ENCODE measurements at places on chromosomes 7 and 10.

DNA sequence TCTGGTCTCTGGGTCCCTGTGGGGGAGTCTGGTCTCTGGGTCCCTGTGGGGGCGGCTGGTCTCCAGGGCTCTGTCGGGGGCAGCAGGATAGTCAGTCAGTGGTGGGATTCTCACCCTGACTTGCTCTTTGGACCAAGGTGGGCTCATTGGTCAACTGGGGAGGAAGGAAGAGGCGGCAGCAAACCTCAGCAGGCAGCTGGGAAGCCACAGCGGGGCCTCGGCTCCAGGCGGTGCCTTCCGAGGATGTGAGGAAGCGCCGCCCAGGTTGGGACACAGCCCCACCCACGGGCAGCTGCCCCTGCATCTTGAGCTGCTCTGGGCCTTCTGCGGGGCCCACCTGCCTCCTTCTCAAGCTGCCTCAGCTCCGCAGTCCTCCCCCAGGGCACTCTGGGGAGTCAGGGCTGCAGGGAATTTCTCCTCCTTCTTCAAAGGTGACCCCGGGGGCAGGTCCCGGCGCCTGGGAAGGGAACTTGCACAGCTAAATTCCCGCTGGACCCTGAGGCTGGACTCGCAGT, 20.4 kb upstream of the KNDC1 start:
- DNase-seq, result no peak

- DNase-seq, result no peak
These were observed 119.7 kb upstream of the FAM3C start for GRCh38 chr7:121515630-121516401.

GRCh38 chr7:158614700-158615099, 27.1 kb upstream of the PTPRN2 start:
- no peak for DNase-seq

- DNase-seq, result no peak
These were observed 90.7 kb downstream of the PARP12 start for GRCh38 chr7:139972029-139972428.

GRCh38 chr7:2118056-2118455, 114.7 kb downstream of the MAD1L1 start:
- no peak for DNase-seq

DNA sequence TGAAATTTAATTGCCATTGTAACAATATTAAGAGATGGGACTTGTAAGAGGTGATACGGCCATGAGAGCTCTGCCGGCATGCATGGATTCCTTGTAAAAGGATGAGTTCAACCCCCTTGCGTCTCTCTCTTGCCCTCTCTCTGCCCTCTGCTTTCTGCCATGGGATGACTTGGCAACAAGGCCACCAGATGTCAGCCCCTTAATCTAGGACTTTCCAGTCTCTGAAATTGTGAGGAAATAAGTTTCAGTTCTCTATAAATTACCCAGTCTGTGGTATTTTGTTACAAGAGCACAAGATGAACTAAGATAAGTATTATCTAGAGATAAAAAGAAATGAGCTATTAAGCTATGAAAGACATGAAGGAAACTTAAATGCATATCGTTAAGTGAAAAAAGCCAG, 145.7 kb upstream of the AHR start:
- DNase-seq, result no peak

DNA sequence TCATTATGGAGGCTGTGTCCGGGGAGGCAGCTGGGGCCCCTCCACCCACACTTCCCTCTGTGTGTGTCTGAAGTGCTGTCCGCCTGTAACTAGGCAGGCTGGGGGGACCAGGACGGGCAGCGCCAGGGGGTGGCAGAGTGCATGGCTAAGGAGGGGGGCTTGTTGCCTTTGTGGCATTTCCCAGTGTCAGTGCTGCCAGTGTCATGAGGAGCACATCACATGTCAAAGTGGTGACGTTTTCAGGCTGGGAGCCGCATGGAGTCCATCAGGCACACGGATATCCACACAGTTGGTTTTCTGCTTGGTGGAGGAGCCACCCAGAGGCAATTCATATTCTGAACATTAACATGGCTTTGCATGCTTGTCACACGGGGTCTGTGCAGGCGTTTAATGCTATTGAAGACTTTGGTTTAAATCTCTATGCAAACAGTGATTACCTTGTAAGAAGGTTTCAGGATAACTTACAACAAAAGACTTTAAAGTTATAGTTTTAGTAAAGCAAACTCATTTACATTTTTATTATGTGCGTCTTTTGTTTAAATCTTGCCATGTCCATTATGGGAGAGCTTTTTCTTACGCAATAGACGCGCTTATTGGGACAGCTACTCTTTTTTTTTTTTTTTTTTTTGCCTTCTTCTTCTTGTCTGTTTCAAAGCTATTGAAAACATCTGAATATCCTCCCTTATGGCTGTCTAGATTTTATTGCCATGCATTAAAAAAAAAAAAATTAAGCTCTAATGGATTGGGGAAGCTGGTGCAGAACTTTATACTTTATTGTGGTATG, 52.9 kb downstream of the C10orf67 start:
- DNase-seq, result no peak

GRCh38 chr10:53135213-53135896, 362.8 kb upstream of the MBL2 start:
- no peak for DNase-seq

DNA sequence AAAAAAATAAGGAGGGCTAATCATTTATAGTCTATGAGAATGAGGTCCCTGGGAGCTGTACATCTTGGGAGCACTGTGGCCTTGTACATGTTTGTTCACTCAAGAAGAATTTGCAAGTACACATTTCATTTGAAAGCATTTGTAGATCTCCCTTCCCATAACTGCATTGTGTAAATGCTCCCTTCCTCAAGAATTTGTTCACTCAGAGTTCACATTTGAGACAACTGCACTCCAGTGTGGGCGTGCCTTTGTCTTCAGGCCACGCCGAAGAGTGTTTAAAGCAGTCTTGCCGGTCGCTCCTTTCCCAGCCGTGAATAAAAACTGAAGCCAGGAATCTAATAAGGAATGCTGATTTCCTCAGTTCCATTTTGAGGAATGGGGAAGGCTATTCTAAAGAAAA, 291.1 kb upstream of the LYZL1 start:
- DNase-seq, result no peak

DNA sequence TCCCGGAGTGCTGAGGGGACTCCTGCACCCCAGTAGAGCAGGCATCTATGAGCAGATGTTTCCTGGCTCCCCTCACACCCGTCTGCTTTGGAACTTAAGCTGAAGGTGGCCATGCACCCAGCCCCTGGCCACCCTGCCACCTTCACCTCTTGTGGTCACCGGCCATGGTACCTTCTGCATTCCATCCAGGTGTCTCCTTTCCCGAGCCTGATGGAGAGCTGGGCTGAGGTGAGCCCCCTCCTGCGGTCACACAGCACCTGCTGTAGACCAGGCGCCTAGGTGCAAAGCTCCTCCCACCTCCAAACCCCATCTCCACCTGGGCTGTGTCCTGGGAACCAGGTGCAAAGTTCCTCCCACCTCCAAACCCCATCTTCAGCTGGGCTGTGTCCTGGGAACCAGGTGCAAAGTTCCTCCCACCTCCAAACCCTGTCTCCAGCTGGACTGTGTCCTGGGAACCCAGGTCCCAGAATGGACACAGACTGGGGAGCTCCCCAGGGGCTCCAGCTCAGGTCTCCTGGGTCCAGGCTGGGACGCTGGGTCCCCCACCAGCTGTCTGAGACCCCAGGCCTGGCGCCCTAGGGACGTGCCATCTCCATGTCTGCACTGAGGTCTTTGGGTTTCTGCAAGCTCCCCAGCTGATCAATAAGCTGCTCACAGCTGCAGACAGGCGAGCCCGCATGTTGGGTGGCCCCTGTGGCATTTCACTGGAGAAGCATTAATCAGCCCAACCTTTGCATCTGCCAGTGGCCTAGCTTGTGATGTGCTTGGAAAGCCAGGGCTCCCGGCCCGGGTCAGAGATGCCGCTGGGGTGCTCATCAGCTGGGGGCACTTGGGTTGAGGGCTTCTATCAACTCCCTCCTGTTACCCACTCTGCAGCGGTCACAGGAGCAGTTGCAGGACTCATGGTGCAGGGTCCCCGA, 61.2 kb upstream of the INPP5A start:
- no peak for DNase-seq
